ENCODE measurements at places on chromosomes 2 and 18.

GRCh38 chr2:47127862-47128543, 27.1 kb downstream of the STPG4 start:
- no peak for DNase-seq

- DNase-seq: no peak
Measured at GRCh38 chr2:156630579-156631337, 194.6 kb downstream of the GPD2 start.

DNA sequence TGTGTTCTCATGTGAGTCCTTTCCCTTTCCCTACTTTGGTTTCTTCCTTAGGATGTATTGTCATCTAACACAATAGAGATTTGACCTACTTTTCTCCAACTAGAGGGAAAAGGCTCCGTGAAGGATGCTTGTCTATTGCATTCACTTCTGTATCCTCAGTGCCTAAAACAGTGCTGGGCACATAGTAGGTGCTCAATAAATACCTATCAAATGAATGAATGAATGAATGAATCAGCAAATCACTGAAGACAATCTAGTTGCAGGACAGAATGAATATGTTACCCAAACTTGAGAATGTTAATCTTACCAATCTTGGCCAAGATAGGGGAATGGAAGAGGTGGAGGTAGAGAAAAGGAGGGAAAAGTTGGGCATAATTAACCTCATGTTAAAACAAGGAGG, 277.0 kb upstream of the FBXO11 start:
- no peak for DNase-seq

DNA sequence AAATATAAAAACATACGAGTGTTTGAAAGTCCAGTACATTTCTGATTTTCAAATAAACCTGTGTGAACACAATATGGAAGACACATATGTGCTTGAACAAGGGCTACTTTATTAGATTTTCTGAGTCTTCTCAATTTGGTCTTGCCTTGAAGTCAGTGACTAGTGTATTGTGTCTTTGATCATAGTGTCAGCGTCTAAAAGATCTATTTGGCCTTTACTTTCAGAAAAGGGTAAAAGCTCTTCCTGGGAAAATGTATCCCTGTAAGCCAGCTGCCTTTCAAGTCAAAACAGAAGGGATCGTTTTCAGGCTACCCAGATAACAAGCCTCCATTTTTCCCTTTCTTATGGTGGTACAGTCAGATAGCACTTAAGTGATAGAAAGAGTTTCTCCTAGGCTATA, 471.9 kb downstream of the CMPK2 start:
- DNase-seq: no peak

- DNase-seq: no peak
Measured at GRCh38 chr2:217722883-217723472, 279.8 kb downstream of the TNS1 start.

- DNase-seq: no peak
Measured at GRCh38 chr2:192390401-192390800, 195.7 kb upstream of the TMEFF2 start.

GRCh38 chr2:173086518-173087213, 11.0 kb downstream of the MAP3K20 start:
- DNase-seq: no peak

- no peak for DNase-seq
Measured at GRCh38 chr2:143321994-143322393, 192.8 kb downstream of the ARHGAP15 start.

Measured in midbrain (tissue), 1 donor.